ENCODE measurements at places on chromosomes 16 and 17. TPM values are rescaled to one million over a fixed set of nuclear protein-coding genes. Genes with fewer than 3 reads are reported as not detected.

The PPY gene
- not detected for total RNA-seq

The GTF3C1 gene
- 89.9 TPM for total RNA-seq

The DNAAF8 gene
- total RNA-seq: 1.2 TPM

The AATF gene
- total RNA-seq: 27.7 TPM

The CCL23 gene
- not detected for total RNA-seq

The TRIM47 gene
- total RNA-seq: 3.9 TPM

The TP53TG3B gene
- not detected for total RNA-seq

The ALOX12 gene
- total RNA-seq: not detected

The CD300C gene
- total RNA-seq: not detected

The USP6 gene
- total RNA-seq: 0.05 TPM

The PTGES3L gene
- 0.89 TPM for total RNA-seq

The RUNDC3A gene
- total RNA-seq: 0.59 TPM

The ARL6IP1 gene
- 205 TPM for total RNA-seq

The KRT33A gene
- total RNA-seq: not detected

The CRHR1 gene
- not detected for total RNA-seq

The MFAP4 gene
- 41.3 TPM for total RNA-seq

The NPIPA3 gene
- total RNA-seq: 0.59 TPM

The ANKFY1 gene
- 50.2 TPM for total RNA-seq
